ENCODE measurements at places on chromosomes 1 and 21.
A peak's percentile ranks its signal among the peaks of the same experiment; 100 is the strongest.

GRCh38 chr1:229209386-229209785 lies 61.5 kb upstream of the RAB4A start:
- no peak for DNase-seq

DNA sequence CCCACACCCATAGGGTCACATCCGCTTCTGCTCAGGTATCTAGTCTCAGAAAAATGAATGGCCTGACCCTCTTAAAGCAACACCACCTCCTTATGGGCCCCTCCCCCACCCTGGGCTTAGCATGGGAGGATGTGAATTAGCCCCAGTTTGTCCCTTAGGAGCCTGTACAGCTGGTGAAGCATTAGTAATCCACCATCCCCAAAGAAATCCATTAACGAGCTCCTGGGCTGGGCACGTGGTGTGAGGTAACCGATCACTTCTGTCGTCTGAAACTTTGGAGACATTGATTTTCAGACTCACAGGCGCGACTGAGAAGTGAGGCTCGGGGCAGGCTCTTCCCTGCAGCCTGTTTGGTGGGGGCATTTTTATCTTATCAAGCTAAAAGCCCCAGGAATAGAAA lies 10.5 kb downstream of the RASSF5 start:
- DNase-seq: no peak

- DNase-seq: no peak
Measured at GRCh38 chr1:239262538-239262937, 123.8 kb upstream of the CHRM3 start.

GRCh38 chr21:40208948-40209345 lies 341.7 kb downstream of the PCP4 start:
- no peak for DNase-seq

DNA sequence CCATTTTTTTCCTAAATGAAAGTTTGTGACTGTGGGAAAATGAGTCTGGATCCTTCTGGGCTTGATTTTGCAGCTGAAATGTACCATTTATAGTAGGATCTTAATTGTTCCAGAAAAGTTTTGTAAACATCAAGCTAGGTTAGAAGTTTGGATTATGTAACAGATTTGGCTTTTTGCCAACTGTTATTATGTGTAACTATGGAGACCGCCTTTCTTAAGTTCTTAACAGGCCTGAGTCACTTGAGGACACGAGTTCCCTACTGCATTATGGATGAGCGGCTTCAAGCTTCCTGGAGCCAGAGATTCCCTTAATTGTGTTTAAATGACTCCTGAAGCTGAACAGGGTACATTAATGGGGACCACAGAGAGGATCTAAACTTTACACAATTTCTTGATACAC lies 22.2 kb downstream of the SLC25A33 start:
- peak; percentile 76 for DNase-seq

DNA sequence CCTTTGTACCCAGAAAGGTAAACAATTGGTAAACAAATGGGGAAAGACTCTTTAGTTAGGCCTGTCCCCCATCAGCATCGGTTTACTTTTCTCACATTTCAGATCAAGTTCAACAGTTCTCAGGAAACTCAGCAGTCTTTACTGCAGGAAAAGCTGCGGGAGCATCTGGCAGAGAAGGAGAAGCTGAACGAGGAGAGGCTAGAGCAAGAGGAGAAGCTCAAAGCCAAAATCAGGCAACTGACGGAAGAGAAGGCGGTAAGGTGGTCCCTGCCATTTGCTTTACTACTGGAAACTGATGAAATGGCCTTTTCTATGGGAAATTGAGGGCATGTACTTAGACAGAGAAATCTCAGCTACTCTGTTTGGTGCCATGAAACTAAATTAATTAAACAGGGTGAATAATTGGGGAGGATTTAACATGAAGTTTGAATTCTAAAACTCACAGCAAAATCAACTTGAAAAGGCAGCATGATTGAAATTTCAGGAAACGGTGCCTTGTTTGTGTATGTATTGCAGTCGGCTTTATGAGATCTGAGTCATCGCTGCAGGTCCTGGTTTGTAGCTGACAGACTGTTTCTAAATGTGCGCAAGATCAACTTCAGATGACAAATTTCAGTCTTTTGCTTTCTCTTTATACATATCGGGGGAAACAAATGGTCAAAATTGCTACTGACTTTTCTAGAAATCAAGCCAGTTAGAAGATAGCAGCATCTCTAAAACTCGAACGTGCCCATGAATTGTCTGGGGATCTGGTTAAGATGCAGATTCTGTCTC lies 67.9 kb upstream of the EFHD2 start:
- no peak for DNase-seq

DNA sequence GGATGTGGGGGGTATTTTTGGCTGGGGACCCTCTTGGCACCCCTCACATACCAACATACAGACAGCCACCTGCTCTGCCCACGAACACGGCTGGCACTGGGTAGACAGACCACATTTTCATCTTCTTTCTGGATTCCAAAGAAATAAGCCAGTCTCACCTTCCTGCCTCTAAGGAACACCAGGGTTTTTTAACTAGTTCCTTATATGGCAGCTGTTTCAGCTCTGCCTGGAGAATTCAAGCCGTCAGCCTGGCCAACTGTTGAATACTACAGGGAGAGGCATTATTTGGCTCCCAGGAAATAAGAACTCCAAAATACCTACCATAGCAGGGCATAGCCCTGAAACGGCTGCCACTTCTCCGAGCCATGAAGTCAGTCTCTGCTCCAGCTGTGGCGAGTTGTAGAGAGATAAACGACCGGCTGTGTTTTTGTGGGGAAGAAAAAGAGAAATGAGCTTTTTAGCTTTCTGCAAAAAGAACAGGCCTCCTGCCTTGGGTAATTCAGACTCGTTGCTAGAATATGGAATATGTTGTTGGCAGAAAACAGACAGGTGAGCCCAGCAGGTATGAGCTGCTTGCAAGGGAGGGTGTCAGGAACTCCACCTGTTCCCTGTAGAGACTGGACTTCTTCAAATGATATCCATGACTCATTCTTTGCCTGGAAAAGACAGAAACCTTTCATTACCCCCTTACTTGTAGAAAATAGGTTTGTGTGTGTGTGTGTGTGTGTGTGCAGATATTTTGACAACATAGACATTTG lies 51.8 kb downstream of the MT1HL1 start:
- no peak for DNase-seq

- DNase-seq: no peak
Measured at GRCh38 chr21:17798796-17799195, 20.4 kb downstream of the C21orf91 start.

- no peak for DNase-seq
Measured at GRCh38 chr1:56539520-56539931, 39.8 kb downstream of the PLPP3 start.

- no peak for DNase-seq
Measured at GRCh38 chr1:201421041-201421440, 489 bp downstream of the TNNI1 start.

DNA sequence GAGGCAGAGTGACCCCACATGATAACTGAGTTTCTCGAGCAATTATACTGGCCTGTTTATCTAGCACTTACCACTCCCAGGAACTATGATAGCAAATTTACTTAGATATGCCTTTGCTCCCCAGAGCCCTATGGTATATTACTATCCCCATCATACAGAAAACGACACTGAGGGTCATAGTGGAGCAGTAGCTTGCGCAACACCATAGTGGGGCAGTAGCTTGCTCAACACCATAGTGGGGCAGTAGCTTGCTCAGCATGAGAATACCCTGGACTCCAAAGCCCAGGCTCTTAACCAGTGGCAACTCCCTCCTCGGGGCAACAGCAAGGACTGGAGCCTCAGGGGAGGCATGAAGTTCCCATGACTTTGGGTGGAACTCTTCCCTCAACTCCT lies 211.9 kb downstream of the NPHP4 start:
- DNase-seq: no peak

- no peak for DNase-seq
Measured at GRCh38 chr1:116769104-116769452, 14.8 kb downstream of the CD2 start.

DNA sequence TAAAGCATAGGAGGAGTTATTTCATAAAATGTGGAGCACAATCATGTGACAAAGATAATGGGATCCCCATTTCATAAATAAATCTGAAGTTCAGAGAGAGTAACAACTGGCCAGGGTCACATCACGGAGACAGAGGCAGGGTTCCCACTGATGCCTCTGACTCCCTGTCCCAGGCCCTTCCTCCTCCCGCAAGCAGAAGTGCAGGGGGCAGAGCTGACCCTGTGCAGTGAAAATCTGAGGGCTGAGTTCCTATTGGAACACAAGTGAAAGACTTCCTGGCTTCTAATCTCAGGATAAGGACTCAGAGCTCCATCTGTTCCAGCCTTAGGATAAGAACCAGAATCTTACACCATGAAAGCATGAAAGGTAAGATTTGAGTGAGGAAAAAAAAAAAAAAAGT lies 22.0 kb downstream of the SELL start:
- no peak for DNase-seq

DNA sequence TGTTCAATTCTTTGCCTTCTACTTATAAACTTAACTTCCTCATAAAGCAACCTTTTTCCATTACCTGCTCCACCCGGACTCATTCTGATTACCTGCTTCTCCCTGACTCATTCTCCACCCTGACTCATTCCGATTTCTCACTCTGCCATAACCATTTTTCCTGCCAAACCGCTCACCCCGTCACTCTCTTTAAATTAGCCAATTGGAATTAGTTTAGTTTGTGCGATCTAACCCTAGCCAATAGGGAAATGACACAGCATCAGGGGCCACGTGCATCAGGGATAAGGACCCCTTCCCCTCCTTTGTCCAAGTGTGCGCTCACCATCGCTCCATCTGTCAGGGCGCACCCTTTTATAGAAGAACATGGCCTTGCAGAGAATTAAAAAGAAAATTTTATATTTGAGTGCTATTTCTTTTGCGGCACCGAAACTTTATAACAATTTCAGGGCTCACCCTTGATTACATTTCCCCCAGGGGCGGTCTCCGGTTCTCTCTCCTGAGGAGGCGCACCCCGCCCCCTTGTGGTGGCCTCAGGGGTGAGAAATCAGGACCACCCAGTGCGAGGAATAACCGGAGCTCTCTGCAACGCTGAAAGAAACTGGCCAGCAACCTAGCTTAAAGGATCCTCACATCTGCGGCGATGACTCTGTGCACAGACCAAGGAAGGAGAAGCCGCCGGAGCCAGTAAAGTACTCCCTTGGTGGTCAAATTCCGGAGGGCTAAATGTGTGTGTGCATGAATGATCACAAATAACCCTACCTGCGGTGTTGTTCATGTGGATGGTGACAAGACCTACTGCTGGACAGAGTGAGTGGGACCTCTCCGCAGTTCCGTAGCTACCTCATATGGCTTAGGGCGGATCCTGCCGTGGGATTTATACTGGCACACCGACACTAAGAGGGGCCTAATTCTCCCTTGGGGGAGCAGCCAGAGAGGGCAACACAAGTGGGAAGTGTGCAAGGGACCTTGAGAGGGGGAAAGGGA lies 30.3 kb upstream of the CBR3 start:
- DNase-seq: peak; percentile 79

DNA sequence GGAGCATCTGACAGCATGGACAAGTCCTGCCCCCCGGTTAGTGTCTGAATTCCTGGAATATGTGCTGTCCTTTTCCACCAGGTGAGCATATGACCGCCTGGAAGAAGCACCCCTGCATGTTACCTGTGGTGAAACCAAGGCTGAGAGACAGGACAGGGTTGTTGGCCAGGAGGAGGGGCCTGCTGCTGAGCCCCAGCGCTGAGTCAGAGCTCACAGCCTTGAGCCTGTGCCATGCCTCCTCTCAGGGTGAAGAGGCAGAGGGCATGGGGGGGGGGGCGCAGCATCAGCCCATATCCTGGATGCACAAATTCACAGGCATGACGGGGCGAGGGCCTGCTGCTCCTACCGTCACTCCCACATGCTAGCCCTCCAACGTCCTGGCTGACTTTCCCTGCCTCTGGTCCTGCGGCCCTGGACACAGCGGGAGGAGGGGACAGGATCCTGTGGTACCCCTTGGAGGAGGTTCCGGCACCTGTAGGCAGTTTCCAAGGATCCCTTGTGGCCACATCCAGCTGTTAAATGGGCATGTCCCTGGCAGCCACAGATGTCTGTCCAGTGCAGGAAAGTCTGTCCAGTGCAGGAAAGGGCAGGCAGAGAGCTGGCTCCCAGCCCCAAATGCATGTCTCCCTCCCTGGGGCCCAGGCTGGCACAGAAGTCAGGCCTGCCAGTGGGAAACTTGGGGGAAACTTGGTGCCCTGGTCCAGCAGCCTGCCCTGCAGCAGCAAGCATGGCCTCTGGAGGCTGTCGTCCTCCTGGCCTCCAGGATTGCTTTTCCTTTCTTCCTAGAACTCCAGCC lies 23.9 kb downstream of the TTC34 start:
- DNase-seq: no peak

DNA sequence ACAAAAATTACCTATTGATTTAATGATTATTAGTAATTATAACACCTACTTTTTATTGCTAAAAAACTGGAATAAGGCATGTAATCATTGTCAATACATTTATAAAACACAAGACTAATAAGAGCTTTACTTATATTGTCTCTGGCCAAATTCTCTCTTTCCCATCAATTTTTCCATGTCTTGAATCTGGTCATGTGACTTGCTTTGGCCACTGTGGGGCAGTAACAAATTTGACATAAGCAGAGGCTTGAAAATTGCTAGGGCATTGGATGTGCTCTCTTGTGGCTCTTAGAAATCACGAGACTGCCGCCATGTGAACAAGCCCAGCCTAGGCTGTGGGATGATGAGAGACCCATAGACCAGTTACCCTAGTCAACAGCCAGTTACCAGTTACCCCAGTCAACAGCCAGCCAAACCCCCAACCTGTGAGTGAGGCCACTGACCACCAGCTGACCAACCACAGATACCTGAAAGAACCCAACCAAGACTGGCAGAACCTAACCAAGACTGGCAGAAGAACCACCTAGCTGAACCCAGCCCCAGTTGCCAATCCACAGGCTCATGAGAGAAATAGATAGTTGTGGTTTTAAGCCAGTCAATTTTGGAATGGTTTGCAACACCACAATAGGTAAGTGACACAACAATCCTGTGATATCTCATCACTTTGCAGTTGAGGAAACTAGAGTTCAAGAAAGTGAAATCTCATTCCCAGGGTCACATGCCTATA lies 8.8 kb downstream of the KLHDC7A start:
- no peak for DNase-seq

GRCh38 chr1:30275926-30276764 lies 447.2 kb downstream of the MATN1 start:
- no peak for DNase-seq

- DNase-seq: no peak
Measured at GRCh38 chr1:214550857-214551435, 456 bp downstream of the PTPN14 start.

DNA sequence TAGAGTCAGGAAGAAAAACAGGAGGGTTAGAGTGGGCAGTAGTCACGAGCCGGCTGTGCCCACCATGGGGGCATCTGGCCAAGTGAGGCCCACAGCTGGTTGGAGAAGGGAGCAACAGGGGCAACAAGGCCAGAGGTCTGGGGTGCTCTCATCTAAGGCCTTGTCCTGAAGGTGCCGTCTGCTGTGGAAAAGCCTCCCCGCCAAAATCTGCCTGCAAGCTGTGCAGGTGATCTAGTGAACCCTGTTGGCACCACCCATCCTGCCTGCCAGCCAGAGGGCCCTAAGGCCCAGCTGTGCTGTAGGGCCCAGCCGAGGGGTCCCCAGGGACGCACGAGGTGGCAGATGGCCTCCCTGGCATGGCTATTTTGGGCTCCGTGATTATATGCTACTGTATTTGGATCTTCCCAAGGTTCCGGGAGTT lies 51.3 kb downstream of the LGR6 start:
- DNase-seq: no peak

GRCh38 chr1:191572479-191572878 lies 585.8 kb upstream of the RGS18 start:
- no peak for DNase-seq

Measured in pons (tissue), 1 donor.